Thymus (tissue), 14 donors: ENCODE measurements at places on chromosomes 1 and 21. TPM values are rescaled to one million over a fixed set of nuclear protein-coding genes. Genes with fewer than 3 reads are reported as not detected.
A peak's percentile ranks its signal among the peaks of the same experiment; 100 is the strongest.

GRCh38 chr1:32208891-32209328 is at the start of gene DCDC2B:
Gene DCDC2B (plus strand): TSS chr1:32209089. CDS start chr1:32209094, 5 bp downstream.
- H3K27me3 ChIP-seq, result no peaks in the 10 kb centered on the region
- no peak for DNase-seq

Gene NMNAT2
- total RNA-seq, result 0.28 TPM

- H3K36me3 ChIP-seq, result no peaks in the 10 kb centered on the region
- H3K27me3 ChIP-seq, result no peaks in the 10 kb centered on the region
- DNase-seq, result no peak
- H3K4me1 ChIP-seq, result no peaks in the 10 kb centered on the region
- no peak overlapping the region for H3K27ac ChIP-seq
- H3K4me3 ChIP-seq, result no peak overlapping the region
Observed at GRCh38 chr1:209107535-209107934, 476.0 kb upstream of the CAMK1G start.

DNA sequence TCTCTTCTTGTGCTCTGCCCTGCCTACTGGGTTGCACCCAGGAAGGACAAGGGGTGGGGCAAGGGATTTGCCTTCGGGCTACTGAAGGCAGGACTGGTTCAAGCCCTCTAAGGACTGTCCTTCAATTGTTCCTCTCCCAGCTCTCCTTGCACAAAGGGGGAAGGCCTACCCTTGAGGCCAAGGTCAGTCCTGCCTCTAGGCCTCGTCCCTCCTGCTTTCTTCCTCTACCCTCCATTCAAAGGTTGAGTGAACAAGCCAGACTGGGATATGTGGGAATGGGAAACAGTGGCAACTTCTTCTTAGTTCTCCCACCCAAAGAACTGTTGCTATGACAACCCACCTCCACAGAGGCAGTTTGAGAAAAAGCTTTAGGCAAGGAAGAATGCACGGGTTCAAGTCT is 2.7 kb downstream of the LURAP1 start:
- H3K27me3 ChIP-seq, result peaks cover 8% of the 10 kb centered on the region
- no peak overlapping the region for H3K27ac ChIP-seq
- peaks cover 14% of the 10 kb centered on the region for H3K4me1 ChIP-seq
- no peaks in the 10 kb centered on the region for H3K36me3 ChIP-seq
- DNase-seq, result no peak

Gene SYDE2
- 1.3 TPM for total RNA-seq

GRCh38 chr1:75725266-75725665 is 757 bp downstream of the ACADM start:
- DNase-seq, result no peak
- H3K27ac ChIP-seq, result no peak overlapping the region
- H3K4me1 ChIP-seq, result peaks cover 6% of the 10 kb centered on the region
- peak overlapping the region; percentile 79 for H3K4me3 ChIP-seq

DNA sequence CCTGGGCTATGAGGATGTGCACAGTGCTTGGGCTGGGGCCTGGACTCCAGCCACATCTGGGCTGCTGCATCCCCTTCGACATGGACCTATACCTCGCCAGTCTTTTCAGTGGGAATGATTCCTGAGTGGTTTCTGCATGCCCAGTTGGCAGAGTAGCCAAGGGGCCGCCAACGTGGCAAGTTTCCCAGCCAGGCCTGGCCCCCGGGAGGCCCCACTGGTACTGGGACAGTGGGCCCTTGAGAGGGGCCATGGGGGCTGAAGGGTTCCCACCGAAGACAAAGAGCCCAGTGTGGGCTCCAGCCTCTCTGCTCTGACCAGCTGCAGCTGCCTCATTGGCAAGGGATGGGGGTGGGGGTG is 15.4 kb downstream of the RAP1GAP start:
- DNase-seq, result no peak
- no peak overlapping the region for H3K27ac ChIP-seq
- H3K4me1 ChIP-seq, result peaks cover 6% of the 10 kb centered on the region
- no peak overlapping the region for H3K4me3 ChIP-seq

DNA sequence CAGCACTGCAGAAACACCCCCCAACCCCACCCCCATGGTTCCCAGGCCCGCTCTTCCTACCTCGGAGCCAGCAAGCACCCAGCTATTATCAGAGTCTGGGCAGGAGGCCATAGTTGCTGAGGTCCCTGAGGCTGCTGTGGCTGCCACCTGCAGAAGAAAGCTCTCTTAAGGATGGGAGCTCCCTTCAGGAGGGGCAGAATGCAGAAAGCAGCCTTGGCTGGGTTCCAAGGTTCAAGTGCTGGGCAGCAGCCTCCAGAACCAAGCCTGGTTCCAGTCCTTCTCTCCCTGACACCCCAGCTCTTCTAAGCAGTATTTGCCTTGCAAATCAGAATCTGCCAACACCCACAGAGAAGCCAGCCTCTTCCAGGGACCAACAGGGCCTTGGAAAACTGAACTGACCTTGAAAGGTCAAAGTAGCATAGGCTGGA is 2.3 kb downstream of the PBXIP1 start:
- peak overlapping the region; percentile 57 for H3K4me3 ChIP-seq
- no peaks in the 10 kb centered on the region for H3K27me3 ChIP-seq
- peaks cover 41% of the 10 kb centered on the region for H3K4me1 ChIP-seq
- DNase-seq, result no peak

DNA sequence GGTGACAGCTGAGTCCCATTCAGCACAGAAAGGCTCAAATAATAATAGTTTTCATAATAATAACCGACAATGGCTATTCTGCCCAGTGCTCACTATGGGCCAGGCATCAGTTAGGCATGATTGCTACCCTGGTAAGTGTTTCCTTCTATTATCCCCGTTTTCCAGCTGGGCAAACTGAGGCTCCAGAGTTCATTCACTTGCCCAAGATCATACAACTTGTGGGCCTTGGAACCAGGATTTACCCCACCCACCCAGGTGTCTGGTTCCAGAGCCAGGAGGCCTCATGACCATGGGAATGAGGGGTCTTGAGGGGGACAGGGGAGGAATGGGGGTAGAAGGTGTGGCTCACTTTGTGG is 518 bp downstream of the PLOD1 start:
- no peak for DNase-seq
- H3K27ac ChIP-seq, result no peak overlapping the region
- peaks cover 6% of the 10 kb centered on the region for H3K27me3 ChIP-seq
- H3K36me3 ChIP-seq, result no peaks in the 10 kb centered on the region

DNA sequence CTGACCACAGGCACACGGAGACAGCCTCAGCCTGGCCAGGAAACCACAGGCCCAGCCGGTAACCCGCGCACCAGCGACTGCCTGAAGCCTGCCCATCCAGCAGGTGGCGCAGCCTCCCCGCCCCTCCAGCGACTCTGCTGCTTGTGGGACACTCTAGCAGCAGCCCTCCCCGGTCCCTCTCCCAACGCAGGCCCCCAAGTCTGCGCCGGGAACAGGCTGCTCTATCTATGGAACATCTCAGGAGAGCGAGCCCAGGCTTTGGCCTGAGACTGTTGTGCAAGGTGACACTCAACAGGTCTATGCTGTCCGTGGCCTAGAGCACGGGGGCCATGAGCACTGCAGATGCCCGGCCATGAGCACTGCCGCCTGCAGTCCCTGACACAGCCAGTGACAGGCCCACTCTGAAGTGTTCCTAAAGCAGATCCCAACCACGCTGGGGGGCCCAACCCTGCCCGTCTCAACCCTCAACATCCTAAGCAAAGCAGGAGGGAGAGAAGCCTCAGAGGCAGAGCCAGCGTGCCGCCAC is 28.4 kb downstream of the WDR4 start:
- no peak overlapping the region for H3K27ac ChIP-seq
- H3K27me3 ChIP-seq, result no peaks in the 10 kb centered on the region
- H3K4me3 ChIP-seq, result no peak overlapping the region
- DNase-seq, result no peak
- peaks cover 80% of the 10 kb centered on the region for H3K36me3 ChIP-seq

GRCh38 chr1:17791480-17791879 is 36.3 kb downstream of the ACTL8 start:
- no peaks in the 10 kb centered on the region for H3K27me3 ChIP-seq
- H3K4me3 ChIP-seq, result no peak overlapping the region
- no peak for DNase-seq
- H3K27ac ChIP-seq, result no peak overlapping the region
- H3K4me1 ChIP-seq, result no peaks in the 10 kb centered on the region
- no peaks in the 10 kb centered on the region for H3K36me3 ChIP-seq

DNA sequence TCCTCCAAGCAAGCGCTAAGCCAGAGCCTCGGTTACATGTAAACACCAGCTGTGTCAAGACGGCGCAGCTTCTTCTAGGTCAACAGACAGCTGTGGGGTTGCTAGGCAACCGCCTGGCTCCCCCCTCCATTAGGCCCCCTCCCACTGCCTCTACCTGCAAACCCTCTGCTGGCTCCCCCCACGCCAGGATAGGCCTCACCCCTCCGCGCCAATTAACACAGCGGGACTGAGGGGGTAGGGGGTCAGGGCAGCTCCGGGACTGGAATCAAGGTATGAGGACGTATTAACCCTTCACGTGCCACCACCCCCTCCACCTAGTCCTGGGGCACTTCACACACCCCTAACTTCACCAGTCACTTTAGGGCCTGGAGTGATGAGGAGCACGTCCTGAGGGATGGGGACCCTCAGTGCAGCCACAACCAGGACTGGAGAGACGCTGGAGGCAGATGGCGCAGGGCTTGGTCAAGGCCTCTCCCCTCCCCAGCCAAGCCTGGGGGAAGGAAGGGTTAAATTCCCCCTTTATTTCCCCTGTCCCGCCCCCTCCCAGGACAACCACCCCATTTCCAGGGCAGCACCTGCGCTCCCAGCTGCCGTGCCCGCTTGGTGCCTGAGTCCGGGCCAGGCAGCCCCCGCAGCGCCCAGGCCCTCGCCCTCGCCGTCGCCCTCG is 37.4 kb upstream of the WASF2 start:
- H3K27ac ChIP-seq, result peak overlapping the region; percentile 97
- peak overlapping the region; percentile 65 for H3K4me3 ChIP-seq
- no peaks in the 10 kb centered on the region for H3K27me3 ChIP-seq
- peaks cover 61% of the 10 kb centered on the region for H3K4me1 ChIP-seq
- DNase-seq, result peak; percentile 92
